ENCODE measurements at places on chromosomes 12 and 14. TPM values are rescaled to one million over a fixed set of nuclear protein-coding genes. Genes with fewer than 3 reads are reported as not detected.

LPAR5 gene
- polyA plus RNA-seq, result 1.5 TPM

CD69 gene
- polyA plus RNA-seq, result 0.38 TPM

ISM2 gene
- not detected for polyA plus RNA-seq

CDH24 gene
- polyA plus RNA-seq, result 6.2 TPM

KSR2 gene
- polyA plus RNA-seq, result not detected

OR4E2 gene
- polyA plus RNA-seq, result not detected

FGFR1OP2 gene
- 44.1 TPM for polyA plus RNA-seq

HAL gene
- polyA plus RNA-seq, result 0.32 TPM

GLIPR1L1 gene
- polyA plus RNA-seq, result not detected

NR1H4 gene
- 0.16 TPM for polyA plus RNA-seq

DNA sequence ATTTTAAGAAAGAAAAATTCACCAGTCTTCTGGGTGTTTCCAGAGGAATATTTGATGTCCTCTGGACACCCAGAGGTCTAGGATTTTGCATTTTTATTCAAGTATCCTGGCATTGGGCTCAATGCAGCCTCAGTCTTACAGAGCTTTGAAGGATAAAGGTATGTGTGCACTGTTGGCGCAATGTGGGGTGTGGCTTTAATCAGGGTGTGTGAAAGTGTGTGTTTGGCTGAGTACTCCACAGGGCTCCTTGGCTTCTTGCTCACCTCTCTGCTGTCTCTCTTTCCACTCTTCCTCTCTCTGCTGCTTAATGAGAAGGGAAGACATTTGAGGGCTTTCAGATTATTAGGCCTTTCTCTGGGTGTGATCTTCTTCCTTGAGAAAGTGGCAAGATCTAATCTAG is 193.3 kb upstream of the CCND2 start:
- no peak for DNase-seq

DNA sequence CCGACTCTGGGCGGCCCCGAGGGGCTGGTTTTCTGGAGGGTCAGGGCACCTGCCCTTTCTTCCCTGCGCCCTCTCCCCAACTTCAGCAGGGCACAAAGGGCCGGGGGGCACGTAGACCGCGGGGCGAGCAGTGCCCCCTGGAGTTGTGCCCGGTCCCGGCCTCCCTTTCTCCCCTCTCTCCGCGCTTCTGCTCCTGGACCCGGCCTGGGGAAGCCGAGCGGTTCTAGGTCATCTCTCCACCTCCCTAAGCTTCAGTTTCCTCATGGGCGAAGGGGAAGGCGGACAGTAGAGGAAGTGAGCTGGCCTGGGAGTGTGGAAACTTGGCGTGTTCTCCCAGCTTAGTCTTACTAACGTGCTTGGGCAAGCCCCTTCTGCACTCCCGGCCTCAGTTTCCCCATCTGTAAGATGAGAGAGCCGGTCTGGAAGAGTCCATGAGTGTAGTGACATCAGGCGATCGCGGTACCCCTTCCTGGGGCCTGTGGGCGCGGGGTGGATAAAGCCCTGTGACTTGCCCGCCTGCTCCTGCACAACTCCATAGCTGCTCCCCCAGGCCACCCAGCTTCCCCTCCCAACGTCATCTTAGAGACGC is 158.6 kb upstream of the PARP11 start:
- peak; percentile 63 for DNase-seq

DNA sequence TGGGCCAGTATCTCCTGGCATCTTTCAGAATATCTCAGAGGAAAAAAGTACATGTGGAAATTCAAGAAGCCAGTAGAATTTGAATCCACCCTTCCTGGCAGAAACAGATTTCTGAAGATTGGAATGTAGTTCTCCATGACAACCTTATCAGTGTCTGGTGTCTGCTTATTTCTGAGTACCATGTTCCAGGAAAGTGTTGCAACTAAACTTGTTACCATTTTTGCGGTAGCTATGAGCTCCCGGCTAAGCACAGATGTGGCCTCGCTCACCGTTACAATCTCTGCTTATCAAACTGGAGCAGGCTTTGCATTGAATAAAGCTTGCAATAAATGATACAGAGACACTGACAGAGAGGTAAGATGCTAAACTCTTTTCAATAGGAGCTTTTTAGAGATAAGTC is 13.0 kb upstream of the ITPR2 start:
- peak; percentile 39 for DNase-seq

DNA sequence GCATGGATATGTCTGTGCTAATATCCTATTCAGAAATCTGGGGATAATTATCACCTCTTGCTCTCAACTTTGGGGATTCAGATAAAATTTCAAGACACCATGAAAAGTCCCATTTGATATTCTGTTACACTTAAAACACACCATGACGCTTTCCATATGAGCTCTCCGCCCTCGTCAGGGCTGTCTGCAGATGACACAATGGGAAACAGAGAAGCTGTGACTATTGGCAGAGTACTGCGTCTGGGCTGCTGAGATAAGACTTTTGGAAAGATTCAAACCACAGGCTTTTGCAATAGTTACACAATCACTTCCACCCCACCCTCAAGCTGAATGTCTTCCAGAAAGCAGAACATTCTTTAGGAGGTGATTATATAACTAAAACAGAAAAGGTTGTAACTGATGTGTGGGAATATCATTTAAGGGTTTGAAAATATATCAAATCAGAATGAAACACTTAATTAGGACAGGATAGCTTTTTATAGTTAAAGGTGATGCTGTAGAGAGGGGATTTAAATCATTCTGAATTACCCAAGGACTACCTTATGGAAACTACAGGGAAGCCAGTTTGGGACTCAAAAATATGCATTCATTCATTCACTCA is 75.3 kb upstream of the TMPO start:
- peak; percentile 94 for DNase-seq

DNA sequence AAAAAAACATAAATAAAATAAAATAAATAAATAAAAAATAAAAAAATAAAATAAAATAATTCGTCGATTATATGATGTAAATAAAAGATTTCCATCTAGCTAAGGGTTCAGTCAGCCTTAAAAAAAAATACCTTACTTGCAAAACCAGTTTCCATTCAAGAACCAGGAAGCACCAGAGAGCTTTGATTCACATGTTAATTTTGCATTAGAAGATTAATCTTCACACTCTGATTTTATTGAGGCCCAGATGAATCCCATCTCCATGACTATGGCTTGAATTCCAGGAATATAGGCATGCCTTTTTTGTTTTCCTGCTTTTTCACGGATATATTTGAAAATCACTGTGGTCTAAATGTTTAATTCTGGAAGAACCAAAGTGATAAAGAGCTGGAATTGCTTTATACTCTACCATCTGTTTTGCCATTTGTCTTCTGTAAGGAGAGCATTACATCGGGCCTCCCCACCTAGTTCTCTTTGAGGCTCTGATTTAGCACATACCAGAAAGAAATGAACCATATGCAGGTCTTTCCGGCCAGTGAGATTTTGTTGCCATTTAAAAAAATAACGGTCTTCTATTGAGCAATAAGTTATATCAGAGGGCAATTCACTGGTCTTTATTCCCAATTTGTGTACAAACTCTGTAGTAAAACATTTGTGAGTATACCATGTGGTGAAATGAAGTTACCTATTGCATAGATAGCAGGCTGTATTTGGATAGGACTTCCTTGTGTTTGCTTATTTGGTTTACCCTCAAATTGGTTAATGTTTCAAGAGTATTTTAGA is 175.5 kb downstream of the AEBP2 start:
- DNase-seq, result no peak

DNA sequence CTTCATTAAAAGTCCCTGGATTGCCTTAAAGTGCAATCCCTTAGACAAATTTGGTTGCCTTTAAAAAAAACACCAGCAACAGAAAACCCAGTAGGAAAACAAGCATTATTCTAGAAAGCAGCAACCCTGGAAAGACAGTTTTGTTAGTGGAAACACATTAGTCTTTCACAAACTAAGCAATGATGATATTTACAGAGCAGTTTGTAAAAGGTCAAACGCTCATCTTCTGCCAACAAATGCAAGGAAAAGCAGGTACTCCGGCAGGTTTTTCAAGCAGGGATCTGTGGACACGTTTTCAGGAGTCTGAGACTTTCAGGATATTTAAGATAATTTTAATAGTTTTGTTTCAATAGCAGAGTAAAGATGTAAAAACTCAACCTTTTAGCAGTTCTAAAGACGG is 202.2 kb downstream of the EXOC5 start:
- peak; percentile 9 for DNase-seq

- DNase-seq, result no peak
These were observed at the start of gene GPR132 for GRCh38 chr14:105065280-105066228. Gene GPR132 (minus strand): TSS chr14:105065430. CDS start chr14:105055420, 10,010 bp downstream.

DNA sequence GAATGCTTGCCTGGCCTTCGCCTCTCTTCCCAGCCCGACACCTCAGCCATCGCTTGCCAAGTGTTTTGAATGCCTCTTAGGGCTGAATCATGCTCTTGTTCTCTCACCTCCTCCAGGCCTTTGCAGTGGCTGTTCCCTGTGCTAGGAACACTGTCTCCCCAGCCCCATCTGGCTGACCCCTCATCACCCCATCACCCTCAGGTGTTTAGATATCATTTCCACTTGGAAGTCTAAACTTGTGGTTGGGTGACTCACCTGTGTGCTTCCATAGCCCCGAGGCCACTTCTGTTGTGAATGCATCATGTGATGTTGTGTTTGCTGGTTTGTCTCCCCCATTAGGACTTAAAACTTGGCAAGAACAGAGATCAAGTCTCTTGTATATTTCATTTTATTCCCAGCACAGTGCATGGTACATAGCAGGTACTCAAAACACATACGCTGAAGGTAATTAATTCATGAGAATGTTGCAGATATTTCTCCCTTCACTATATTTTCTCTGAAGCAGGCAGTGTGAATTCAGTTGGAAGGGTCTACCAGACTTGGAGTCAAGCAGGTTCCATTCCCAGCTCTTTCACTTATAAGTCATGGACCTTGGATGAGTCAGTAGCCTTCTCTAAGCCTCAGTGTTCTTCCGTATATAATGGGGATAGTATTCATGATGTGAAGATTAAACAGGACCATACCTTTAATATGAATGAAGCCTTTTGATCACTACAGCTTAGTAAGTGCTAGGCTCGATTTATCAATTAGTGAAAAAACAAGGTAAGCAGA is 67.8 kb downstream of the HRK start:
- DNase-seq, result no peak

- DNase-seq, result peak; percentile 21
These were observed 21.7 kb upstream of the NUP107 start for GRCh38 chr12:68665016-68665569.

DNA sequence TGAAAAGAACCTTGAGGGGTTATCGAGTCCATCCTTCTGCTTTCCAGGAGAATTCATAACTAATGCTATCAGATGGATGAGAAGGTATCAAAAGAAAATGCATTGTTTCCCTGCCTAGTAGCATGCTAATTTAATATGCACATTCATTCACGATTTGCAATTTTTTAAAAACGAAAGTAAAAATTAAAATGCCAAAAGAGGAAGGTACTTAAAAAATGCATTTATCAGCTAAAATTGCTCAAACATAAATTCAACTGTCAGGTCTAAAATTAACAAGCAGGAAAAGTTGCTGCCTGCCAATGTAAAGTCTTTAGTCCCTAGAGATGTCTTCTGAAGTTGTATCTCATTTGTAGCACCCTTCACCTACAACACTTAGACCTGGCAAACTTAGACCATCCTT is 7.9 kb downstream of the ATF7 start:
- DNase-seq, result no peak

- DNase-seq, result peak; percentile 96
These were observed 102.9 kb upstream of the FSCB start for GRCh38 chr14:44609876-44610510.

DNA sequence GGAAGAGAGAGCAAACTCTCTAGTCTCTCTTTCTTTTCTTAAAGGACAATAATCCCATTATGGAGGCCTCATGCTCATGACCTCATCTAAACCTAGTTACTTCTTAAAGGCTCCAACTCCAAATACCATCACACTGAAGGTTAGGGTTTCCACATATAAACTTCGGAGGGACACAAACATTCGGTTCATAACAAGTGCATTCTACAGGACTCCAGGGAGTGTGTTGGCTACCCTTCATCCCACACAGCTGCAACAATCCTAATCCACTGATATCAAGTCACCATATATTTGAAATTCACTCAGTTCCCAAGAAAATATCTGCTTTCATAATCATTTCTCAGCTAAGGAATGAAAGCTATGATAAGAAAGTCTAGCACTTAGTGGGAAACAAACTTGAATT is 265.9 kb upstream of the PLEKHG7 start:
- DNase-seq, result peak; percentile 81

GRCh38 chr14:23895053-23895419 is 58.5 kb upstream of the DHRS4 start:
- DNase-seq, result no peak

GRCh38 chr14:58272588-58273372 is 25.6 kb upstream of the ARID4A start:
- peak; percentile 20 for DNase-seq

DNA sequence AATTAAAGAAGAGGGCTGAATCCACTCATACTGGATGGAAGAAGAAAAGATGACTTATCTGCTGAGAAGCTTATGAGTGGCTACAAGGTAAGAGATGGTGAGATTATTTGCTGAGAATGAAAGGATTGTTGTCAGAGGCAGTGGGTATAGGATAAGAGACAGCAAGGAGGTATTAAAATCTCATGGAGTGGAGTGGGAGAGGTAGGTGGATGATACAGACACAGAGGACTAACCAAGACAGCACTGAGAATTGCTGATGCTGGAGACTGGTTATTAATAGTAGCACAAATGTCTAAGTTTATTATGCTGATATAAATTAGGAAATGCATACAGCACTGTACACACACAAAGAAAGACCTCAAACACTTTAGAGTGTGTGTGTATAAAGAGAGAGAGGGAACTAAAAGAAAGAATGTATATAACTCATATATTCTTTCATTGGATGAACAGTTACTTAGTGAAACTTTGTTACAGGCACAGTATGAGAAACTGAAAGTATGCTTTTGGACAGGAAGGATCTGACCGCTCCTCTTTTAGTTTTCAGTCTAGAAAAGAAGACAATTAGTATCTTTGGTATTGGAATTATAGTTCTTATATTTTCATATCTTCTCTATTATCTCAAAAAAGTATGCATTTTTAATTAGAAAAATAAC is 543.1 kb downstream of the LRFN5 start:
- DNase-seq, result no peak

- DNase-seq, result peak; percentile 75
These were observed 17.6 kb upstream of the TRAF3 start for GRCh38 chr14:102759456-102760187.

GRCh38 chr12:98591209-98591608 is 2.3 kb upstream of the SLC25A3 start:
- no peak for DNase-seq

DNA sequence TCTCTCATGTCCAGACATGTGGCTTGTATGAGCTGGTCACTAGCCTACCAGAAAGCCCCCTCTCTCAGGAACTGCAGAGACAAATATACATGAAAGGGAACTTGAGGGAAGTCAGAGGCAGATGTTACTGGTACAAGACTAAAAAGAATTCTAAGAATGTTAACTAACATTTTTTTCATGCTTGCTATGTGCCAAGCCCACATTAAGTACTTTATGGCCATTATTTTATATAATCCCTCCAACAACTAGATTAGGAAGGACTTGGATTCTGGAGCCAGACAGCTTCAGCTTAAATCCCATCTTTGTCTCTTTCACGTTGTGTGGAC is 24.6 kb downstream of the TTC9 start:
- no peak for DNase-seq

DNA sequence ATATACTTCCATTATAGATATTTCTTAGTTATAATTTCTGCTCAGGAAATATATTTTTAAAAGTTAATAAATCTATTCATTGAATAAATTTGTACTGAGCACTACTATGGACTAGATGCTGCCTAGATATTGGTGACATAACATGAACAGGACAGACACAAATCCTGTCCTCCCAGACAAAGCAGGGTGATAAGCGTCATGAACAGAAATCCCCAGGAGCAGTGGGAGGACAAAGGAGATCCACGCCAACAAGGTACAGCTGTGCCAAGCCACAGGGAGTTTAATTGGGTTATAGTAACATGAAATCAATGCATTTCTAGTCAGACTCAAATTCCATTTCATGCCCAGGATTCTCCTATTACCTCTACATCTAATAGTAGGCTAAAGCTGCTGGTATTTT is 171.8 kb upstream of the CPNE8 start:
- no peak for DNase-seq

Measured in muscle of leg (tissue), 16 donors.